ENCODE measurements at places on chromosomes 5 and 9.

- no peak for DNase-seq
Observed at GRCh38 chr9:121675969-121676822, 24.8 kb downstream of the DAB2IP start.

DNA sequence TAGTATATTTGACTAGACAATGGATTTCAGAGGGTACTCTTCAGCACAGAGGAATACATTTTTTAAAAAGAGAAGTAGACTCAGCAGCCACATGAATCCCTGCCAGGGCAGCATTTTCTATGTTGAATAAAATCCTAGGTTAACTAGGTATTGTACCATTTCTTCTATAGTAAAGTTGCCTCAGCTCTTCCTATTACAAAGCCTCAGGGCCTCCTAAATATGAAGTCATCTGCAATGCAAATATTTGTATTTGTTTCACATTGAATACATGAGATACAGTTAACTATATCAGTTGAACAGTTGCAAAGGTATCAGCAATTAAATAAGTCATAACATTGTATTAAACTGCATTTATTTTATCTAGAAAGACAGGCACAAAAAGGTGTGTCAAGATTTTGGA lies 59.5 kb downstream of the NUDT12 start:
- DNase-seq: no peak

- DNase-seq: no peak
Observed at GRCh38 chr5:61286446-61287132, 45.5 kb upstream of the ZSWIM6 start.

DNA sequence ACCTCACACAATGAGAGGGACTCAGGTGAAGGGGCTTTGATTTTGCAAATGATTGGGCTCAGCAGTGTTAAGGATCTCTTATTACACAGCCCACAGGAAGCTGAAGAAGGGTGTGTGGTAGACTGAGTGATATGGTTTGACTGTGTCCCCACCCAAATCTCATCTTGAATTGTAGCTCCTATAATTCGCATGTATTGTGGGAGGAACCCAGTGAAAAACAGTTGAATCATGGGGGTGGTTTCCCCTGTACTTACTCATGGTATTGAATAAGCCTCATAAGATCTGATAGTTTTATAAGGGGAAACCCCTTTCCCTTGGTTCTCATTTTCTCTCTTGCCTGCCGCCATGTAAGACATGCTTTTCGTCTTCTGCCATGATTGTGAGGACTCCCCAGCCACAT lies 132.5 kb upstream of the FBXL7 start:
- no peak for DNase-seq

GRCh38 chr9:18477719-18478118 lies 3.8 kb downstream of the ADAMTSL1 start:
- no peak for DNase-seq

DNA sequence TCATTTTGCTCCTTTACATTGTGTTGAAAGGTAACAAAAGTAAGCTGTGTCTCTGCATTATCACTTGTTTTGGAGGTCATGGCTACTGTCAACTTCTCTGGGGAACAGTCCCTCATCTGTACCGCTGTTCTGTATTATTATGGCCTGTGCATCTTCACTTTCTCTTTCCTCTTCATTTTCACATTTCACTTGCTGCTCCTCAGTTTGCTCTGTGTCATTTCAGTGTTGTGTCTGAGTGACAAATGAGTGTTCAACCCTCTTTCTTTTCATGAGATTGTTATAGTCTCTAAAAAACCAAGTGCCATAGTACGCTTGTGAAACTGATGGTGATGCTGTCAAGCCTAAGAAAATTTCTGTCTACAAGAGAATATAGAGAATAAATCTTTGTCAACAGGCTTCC lies 122.0 kb upstream of the FER start:
- no peak for DNase-seq

- DNase-seq: no peak
Observed at GRCh38 chr5:35003018-35003957, 44.5 kb downstream of the AGXT2 start.

GRCh38 chr9:112809351-112809848 lies 58.8 kb downstream of the SNX30 start:
- DNase-seq: no peak

DNA sequence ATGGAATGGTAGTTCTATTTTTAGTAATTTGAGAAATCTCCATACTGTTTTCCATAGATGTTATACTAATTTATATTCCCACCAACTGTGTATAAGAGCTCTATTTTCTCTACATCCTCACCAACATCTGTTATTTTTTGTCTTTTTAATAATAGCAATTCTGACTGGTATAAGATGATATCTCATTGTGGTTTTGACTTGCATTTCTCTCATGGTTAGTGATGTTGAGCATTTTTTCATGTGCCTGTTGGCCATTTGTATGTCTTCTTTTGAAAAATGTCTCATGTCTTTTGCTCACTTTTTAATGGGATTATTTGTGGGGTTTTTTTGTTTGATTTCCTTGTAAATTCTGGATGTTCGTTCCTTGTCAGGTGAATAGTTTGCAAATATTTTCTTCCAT lies 154.4 kb downstream of the ZSWIM6 start:
- DNase-seq: no peak

- DNase-seq: peak; percentile 65
Observed at GRCh38 chr9:95857124-95857523, 18.4 kb upstream of the ERCC6L2 start.

- DNase-seq: no peak
Observed at GRCh38 chr9:34343605-34344004, 14.2 kb downstream of the NUDT2 start.

DNA sequence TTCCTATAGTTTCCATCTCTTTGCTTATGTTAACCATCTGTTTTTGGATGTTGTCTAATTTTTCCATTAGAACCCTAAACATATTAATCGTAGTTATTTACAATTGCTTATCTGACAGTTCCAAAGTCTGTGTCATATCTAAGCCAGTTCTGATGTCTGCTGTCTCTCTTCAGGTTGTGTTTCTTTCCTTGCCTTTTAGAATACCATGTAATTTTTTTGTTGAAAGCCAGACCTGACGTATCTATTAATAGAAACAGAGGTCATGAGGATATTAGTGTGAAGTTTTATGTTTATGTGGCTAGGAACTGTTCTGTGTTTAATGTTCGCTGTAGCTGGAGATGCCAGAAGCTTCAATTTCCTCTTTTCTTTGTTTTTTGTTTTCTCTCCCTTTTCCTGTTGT lies 52.2 kb downstream of the ZNF618 start:
- DNase-seq: no peak

- no peak for DNase-seq
Observed at GRCh38 chr9:87729246-87729645, 3.3 kb downstream of the CTSL start.

DNA sequence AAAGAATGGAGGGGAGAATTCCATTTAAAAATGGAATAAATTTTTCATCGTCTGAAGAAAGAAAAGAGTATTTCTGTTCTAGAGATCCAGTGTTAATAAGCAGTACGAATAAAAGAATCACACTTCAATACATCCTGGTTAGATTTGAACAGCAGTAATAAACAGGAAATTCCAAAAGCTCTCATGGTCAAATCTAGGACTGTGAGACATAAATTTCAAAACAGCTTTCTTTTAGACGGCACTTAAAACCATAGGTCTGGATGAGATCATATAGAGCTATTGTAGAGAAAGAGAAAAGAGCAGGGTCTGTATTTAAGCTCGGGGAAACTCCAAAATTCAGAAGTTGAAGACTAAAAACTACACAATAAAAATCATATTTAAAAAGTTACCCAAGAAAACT lies 1006.9 kb upstream of the CTNND2 start:
- DNase-seq: no peak

DNA sequence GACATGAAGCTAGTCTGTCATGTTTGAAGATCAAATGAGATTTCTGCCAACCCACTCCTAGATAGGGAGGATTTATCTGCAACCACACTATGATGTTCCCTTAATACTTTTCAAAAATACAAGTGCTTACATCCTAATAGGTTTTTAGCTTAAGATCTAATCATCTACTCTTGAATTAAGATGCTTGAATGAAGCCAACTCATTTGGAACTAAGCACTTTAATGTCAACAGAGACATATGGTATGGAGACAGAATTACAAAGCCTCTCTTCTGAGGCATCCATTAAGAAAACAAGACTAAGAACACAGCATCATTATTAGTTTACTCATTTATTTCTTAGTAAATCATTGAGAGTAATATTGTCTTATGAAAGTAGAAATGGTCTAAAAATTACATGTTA lies 139.3 kb upstream of the NFIB start:
- no peak for DNase-seq

- no peak for DNase-seq
Observed at GRCh38 chr9:127606043-127606442, 6.0 kb upstream of the STXBP1 start.

GRCh38 chr5:82603033-82603987 lies 325.2 kb upstream of the RPS23 start:
- DNase-seq: no peak

DNA sequence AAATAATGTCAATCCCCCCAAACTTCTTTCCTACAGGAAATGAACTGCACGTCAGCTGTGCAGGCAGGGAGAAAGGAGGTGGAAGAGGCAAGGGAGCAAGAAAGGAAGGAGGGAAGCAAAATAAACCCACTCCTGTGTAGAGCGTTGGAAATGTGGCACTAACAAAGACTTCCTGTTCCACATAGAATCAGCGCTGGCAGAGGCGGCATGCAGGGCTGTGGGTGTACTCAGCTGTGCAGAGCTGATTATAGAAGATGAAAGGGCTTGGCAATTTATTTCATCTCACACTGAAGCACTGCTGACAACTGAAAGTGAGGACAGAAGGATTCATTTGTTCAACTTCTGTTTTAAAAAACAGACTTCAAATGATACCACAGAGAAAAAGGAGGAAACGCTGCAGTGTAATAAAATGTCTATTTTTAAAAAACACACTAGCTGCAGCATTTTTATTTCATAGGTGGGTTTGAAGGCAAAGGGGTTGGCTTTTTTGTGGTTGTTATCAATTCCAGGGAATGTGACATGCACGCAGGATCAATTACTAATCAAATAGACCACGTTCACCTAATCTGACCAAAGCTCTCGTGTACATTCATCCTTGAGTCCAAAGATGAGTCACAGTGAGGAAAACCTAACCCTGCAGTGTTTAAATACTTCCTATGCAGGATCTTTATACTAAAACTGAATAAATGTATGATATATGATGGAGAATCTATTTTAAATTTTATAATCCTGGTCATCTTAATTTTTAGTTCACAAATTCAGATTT lies 583.5 kb downstream of the ZNF608 start:
- DNase-seq: no peak

GRCh38 chr5:115977988-115978387 lies 15.7 kb downstream of the LVRN start:
- peak; percentile 73 for DNase-seq

- DNase-seq: no peak
Observed at GRCh38 chr9:94631599-94631998, 7.7 kb downstream of the FBP1 start.

DNA sequence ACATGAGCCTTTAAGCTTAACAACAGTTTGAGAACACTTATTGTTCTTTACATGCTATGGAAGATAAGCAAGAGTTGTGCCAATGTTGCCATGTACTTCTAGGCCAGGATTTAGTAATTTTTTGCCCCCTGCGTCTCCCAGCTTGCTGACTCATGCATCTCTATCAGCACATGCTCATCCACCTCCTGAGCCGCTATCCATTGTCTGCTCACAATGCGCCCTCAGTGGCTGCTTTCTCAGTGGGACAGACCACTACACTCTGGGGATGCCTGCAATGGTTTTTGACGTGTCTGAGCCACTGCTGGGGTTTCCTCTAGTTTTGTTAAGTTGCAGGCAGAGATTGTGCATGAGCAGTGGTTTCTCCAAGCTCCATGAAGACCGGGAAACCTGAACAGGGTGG lies 50.9 kb upstream of the PHF2 start:
- no peak for DNase-seq

GRCh38 chr5:146440870-146441495 lies 6.2 kb upstream of the TCERG1 start:
- no peak for DNase-seq

DNA sequence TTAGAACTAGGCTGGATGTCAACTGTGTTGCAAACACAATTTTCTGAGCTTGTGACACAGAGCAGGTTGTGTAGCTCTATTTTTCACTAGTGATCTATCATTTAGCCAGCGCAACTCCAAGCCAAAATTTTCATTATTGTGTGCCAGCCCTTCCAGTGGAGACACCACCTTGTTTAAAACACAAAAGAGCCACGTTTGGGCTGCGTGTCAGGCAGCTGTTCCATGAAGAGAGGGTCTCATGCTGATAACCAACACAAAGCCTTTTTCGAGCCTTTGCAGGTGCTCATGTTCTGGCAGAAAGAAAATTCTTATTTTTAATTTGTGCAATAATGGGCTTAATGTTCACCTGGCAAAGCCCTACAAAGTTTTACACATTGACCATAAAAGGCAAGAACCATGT lies 237.6 kb upstream of the RGMB start:
- no peak for DNase-seq

DNA sequence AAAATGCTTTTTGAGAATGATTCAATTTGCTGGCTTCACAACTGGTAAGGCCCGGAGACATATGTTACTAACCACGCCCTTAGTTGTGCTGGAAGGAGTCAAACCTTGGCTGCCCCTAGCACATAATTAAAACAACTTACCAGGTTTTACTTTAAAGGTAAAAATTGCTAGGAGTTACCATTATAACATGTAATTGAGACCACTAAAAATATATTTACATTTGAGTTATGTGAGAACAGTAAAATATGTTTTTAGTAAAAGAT lies 435.6 kb upstream of the CDH9 start:
- no peak for DNase-seq

GRCh38 chr9:1599961-1600360 lies 415.2 kb upstream of the SMARCA2 start:
- no peak for DNase-seq

GRCh38 chr9:122204055-122204454 lies 24.7 kb downstream of the LHX6 start:
- no peak for DNase-seq

DNA sequence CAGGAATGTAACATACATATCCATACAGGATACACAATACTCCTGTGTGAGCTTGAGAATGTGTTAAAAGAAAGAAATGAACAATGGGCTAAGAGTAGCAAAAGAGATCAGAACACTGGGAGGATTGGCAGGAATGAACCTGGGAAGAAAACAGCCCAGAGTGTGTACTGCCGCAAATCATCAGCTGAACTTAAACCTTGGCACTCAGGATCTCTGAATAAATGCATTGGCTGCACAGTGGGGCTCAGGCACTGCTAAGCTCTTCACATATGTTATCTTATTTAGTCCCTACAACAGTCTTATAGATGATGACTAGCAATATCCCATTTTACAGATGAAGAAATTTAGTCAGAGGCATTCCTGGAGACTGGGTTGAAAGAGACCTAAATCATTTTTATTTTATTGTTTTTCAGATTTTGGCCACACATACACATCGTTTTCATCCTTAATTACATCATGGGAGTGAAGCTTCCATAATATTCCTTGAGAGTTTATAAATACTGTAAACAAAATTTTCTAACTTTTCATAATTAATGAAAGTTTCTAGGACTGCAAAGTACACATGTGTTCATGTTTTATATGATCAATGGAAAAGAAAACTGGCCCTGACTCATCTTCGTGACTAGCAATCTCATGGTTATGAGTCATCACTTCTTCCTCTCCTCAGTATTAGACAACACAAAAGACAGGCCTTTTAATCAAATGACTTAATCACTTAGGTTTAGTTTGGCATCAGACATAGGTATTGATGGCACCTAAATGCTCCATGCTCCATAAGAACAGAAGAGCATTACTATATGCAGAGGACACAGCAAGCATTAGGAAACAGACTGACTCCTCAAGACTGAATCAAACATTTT lies 59.2 kb downstream of the CDH18 start:
- peak; percentile 67 for DNase-seq

GRCh38 chr5:145847499-145848497 lies 12.7 kb upstream of the PRELID2 start:
- peak; percentile 77 for DNase-seq
